ENCODE measurements at places on chromosomes 5 and 9.

DNA sequence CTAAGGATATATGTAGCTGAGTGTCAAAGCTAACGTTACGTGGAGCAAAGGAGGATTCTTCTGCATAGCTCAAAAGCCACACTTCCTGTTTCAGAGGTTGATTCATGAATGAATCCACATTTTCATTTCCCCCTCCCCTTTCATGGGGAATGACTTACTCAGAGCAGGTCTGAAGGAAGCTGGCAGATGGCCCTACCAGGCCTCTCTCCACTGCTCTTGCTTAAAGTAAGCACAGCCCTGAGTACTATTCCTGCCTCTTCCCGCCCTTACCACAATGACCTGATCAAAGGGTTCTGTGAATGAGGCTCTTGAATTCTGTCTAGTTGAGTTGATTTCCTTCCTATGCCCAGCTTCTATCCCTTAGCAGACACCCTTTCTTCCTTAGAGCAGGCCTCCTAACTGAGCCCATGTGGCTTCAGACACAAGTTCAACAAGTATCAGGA lies 6.3 kb downstream of the IGIP start:
- DNase-seq: peak; percentile 53

- DNase-seq: no peak
Observed at GRCh38 chr5:67379753-67380152, 183.2 kb upstream of the CD180 start.

- no peak for DNase-seq
Observed at GRCh38 chr9:95807326-95807947, 68.1 kb upstream of the ERCC6L2 start.

DNA sequence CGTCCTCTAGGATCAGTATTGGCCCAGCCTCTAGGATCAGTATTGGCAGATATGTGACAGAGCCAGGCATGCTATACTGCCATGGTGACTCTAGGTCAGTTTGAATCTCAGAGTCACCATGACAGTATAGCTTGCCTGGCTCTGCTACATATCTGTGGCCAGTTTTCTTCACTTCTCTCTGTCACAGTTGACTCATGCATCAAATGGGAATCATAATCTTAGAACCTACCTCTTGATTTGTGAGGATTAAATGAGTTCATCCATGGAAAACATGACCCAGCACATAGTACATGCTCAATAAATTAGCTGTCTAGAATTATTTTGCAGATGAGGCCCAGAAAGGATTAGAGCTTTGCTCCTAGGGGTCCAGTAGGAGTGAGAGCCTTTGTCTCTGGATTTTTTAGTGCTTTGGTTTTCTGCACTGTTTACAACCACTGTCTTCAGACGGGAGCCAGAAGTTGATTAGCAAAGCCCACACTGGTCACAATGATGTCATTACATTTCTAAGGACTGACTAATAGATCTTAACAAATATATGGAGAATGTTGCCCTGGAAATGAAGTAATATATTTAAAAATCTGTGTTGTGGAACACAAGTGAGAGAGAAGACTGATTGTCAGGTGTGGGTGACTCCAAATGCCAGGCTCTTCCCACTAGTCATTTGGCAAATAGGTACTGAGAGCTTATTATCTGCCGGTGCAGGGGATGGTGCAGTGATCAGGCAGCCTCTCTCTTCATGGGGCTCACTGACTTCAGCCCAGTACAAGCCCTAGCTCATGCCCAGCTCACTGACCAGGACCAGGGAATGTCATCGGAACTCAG lies 76.0 kb downstream of the COL15A1 start:
- DNase-seq: peak; percentile 68

- no peak for DNase-seq
Observed at GRCh38 chr5:147986134-147986757, 77.5 kb upstream of the SPINK5 start.

DNA sequence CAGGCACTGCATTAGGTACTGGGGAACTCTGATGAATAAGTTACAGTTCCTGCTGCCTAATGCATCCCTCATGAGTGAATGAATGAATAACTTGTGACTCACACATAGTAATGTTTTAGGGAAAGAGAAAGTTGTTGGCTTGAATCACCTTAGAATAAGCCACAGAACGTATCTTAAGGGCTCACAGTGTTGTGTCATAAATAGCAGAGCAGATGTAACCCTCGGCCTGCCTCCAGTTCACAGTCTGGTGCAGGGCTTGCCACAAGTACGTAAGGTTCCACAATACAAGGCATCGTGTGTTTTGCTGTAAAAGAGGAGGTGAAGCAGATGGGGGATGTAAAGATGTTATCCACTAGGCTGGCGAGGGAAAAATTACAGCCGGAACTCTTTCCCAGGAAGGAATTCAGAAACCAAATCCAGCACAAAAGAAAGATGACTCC lies 218.7 kb downstream of the TRPM3 start:
- no peak for DNase-seq

All from inflammatory macrophage (primary cell).